ENCODE measurements at places on chromosomes 2 and 18.

DNA sequence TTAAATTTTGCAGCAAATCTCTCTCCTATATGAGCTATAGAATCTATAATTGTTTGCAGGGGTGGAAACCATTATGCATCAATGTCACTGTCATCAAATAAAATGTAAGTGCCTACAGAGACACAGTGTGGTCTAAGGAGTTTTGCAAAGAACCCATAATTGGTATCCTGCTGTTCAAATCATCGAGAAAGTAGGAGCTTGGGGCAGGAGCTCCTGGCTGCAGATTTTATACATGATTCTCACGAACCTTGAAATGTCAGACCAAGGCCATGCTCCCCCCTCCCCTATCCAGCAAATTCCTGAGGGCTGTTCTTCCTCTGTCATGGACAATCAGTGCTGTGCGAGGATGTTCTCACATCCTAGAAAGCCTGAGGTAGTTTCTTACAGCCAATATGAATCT lies 119.5 kb upstream of the CYRIA start:
- no peak for DNase-seq

GRCh38 chr2:241678307-241678706 lies 8.3 kb downstream of the DTYMK start:
- DNase-seq: no peak

DNA sequence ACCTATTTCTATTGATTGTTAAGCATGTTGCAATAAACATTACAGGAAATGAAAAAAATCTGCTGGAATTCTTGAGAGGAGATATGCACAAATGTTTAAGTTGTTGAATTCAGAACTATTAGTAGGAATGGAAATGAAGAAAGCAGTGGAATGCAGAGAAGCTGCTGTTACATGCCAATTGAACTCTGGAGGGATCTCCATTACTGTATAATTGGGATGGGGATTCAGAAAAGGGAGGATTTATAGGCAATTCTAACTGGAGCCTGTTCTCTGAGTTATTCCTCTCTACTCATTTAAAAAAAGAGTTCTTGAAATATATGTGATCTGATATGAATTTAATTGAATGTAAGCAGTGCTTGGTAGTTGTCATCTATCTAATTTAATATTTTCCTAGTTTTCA lies 2.6 kb upstream of the ASXL3 start:
- no peak for DNase-seq

- no peak for DNase-seq
These were observed 42.0 kb upstream of the STK17B start for GRCh38 chr2:196213252-196213980.

GRCh38 chr18:61595615-61596251 lies 262.5 kb downstream of the CDH20 start:
- DNase-seq: no peak

DNA sequence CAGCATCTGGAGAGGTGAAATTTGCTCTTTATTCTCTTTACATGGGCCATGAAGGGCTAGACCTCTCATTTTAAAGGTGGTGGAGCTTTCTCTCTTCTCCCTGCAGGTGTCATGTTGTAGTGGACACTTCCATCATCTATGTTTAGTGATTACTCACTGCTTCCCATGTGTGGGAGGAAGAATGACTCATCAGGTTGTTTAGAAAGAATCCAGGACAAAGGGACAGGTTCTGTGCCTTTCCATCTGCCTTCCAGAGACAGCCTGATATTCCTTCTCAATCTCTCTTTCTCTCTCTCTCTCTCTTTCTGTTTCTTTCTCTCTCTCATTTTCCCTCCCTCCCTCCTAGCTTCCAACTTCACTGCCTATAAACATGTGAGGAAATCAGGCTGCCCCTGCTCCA lies 38.7 kb downstream of the SCG2 start:
- DNase-seq: no peak

DNA sequence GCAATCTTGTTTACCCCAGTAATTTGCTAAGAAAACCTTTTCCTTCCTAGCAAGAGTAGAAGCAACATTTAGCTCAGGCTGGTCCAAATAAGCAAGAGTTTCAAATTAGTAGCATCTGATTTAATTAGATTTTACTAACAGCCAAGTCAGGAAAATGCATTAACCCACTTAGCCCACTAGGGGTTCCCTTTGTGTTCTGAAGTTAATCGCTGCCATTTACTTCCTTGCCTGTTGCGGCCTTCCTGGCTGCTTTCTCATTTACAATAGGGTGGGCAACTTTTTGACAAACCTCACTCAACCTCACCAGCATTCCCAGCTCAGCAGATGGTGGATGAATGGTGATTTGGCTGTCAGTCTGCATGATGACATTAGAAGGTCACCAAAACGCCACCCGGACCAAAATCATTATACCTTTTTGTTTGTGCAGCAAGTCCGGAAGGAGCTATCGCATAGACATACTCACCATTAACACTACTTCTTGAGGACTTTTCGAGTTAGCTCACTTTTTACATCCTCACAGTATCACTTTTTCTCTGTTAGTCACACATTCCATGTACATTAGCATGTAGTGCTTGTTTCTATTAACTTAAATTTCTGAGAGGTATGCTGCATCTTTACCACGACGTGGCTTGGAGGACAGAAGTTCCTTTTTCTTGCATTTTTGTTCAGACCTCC lies 101.5 kb upstream of the SETBP1 start:
- DNase-seq: peak; percentile 9

DNA sequence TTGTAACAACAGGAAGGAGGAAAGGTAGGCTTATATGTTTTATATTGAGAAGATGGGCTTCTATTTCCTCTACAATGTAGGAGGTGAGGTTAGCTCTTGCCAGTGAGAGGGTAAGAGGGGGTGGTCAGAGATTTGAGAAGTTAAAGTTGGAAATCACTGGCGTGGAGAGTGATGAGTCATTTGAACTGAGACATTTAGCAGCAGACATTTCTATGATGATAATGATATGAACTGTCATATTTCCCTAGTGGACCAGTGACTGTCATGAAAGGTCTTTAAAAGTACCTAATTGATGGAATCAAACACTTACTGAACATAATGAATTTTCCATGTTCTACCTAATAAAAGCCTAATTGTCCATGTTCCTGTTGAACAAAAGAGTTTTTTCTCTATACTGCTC lies 126.1 kb downstream of the FAM161A start:
- DNase-seq: no peak

DNA sequence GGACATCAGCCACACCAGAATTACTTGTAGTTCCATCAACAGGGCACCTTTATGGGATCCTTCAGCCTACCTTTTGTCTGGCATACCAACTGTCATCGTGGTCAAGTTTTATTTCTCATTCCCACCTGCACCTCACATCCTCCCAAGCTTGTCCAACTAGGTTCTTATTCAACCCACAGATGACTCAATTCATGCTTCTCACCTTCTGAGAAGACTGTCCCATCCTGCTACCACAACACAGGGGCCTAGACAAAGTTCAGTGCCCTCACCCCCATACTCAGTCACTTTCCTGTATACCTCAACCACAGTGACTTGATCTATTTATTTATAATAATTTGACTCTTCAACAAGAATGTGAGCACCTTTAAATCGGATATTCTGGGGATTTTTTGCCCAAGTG lies 114.4 kb upstream of the ACVR1C start:
- no peak for DNase-seq

DNA sequence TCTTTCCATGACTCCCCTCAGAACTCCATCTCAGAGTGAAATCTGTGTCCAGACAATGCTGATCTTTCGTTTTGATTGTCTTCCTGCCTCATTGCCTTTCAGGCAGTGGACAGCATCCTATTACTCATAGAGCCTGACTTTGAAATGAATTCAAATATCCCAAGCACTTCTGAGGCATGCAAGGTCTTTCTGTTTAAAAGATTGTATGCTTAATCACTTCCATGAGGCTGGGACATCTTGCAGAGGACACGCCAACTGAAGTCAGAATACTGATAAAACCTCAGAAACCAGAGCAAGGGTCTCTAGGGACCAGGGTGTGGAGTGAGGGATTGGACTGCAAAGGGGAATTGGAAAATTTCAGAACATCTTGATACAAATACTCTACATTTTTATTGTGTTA lies 836.5 kb upstream of the ID2 start:
- DNase-seq: no peak

DNA sequence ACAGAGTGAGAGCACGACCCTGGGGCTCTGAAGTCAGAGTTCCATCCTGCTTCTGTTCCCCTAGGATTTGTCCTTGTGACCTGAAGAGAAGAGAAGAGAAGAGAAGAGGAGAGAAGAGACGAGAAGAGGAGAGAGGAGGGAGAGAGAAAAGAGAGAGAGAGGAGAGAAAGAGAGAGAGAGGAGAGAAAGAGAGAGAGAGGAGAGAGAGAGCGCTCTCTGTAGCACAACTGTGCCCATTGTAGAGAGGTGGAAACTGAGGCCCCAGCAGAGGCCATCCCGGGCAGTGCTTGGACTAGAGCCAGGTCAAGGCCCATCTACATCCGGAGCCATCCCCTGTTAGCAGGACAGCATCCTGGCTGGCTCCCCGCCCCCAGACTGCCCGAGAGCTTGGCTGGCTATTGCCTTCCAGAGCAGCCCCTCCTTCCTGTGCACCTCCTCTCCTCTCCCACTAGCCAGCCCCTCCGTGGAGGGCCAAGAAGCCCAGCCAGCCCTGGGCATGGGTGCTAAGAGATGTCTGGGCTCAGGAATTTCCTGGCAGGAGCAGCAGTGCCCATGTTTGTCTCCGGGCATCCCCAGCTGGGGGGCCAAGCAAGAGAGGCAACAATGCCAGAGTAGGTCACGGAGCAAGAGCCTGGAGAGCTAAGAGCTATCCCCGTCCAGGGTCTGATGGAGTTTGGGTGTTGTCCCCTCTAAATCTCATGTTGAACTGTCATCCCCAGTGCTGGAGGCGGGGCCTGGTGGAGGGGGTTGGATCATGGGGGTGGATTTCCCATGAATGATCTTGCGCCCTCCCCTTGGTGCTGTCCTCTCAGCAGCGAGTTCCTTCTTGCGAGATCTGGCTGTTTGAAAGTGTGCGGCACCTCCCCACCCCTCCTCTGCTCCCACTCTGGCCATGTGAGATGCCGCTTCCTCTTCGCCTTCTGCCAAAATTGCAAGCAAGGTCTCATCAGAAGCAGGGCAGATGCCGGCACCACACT lies 18.2 kb upstream of the GPR55 start:
- no peak for DNase-seq

GRCh38 chr2:119871725-119872124 lies 112.0 kb downstream of the PTPN4 start:
- no peak for DNase-seq

DNA sequence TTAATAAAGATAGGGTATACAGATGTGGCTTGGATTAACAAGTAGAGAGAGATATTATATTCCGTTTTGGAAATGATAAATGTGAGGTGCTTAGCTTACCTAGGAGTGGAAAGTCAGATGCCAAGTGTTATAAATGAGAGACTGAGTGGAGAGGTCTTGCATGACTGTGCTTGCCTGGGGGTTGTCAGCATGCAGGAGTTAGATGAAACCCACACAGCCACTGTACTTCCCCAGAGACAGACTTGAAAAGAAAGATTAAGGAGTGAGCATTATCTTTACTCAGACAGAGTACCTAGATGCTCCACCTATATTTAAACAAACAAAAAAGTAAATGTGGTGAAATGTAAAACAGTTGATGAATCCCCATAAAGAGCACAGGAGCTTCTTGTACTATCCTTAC lies 482.7 kb downstream of the RIT2 start:
- DNase-seq: no peak

GRCh38 chr2:11573418-11574175 lies 39.8 kb downstream of the GREB1 start:
- DNase-seq: no peak

DNA sequence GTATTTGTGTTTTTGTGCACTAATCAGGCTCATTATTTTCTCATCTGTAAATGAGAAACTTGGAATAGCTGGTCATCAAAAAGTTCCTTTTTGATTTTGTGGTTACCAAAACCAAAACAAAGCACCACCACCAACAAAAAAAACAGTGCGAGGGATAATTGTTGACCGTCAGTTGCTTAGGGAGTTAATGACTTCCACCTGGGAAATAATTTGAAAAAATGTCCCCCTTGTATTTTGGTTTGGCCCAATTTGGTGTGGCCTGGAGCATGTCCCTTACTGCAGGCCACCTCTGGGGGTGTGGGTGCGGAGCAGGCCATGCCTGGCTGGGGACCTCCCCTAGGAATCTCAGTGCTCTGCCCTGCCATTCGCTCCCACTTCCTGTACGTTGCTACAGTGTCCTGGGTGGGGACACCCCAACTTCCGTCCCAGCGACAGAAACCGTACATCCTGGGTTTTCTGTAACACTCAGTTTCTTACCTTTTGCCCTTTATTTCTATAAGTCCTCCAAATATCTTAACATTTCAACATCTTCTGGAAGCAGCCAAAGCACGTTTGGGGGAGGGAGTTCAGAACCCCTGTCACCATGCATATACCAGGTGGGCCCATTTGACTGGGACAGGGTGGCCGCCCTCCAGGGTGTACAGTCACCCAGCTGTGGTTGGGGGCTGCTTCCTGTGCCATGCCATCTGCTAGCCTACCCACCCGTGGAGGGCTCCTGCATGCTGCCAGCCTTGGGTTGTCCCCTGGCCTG lies 31.3 kb downstream of the NCK2 start:
- no peak for DNase-seq

DNA sequence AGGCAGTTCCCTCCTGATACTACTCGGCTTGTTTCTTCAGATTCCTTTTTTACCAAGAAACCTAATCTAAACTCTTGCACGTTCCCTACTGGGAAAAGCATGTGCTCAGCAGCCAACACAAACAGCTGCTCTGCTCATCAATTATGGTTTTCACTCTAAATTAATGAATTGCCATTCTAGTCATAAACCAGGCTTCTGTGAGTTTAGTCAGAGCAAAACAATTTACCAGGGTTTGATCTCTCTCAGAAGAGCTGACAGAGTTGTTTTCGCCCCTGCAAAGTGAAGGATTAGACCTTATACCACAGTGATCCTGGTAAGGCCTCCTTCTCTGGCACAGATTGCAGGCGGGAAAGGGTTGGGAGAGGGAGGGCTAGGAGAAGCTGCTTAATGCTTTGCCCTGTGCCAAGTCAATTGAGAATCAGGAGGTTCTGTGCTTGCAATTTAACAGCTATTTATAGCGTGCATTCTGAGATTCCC lies 57.2 kb downstream of the REEP1 start:
- DNase-seq: no peak

DNA sequence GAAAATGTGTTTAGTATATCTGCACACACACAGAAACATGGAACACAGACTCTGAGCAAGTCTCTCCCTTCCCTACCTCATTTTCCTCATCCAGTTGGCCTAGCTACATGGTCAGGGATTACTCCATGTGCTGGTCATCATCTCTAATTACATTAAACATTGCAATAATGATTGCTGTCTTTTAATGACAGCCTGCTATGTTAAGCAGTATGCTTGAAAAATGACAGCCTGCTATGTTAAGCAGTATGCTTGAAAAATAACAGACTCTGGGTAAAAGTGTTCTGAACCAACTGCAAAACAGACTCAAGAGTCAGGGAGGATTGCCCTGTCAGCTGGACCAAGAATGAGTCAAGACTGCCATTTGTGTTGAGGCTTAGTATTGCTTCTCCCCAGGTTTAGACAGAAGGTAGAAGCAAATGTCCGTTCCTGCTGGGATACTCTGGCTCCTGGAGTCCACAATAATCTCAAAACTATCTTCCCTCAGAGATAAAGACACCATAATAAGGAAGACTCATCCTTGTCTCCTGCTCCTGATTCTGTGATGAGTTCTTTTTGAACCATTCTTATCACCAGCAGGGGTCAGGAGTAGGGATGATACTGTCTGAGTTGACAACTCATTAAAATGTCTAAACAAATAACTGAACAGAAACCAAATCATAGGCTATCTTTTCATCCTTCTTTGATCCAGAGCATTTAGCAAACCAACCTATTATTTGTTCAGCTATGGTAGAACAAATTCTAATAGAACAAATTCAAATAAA lies 57.7 kb downstream of the CCDC93 start:
- DNase-seq: no peak
